ENCODE measurements at places on chromosomes 12 and 14.

DNA sequence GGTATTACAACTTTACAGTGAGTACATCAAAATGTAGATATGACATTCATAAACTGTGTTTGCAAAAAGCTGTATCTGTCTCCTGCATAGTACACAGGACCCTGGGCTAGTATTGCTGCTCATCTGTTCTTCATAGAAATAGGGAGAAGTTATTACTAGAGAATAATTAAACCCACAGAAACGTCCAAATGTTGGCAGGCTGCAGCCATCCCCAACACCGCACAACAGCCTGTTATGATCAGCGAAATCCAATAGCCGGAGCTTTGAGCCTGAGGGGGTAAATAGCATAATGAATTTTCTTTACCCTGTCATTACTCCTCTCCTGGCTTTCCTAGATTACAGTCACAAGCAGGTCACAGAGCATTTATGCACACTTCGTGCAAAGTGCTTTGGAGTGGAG lies 178.0 kb downstream of the DACT1 start:
- DNase-seq: no peak

- DNase-seq: no peak
These were observed 4.8 kb downstream of the ELK3 start for GRCh38 chr12:96198965-96199364.

- no peak for DNase-seq
These were observed 241.1 kb downstream of the SPTSSA start for GRCh38 chr14:34220921-34221320.

DNA sequence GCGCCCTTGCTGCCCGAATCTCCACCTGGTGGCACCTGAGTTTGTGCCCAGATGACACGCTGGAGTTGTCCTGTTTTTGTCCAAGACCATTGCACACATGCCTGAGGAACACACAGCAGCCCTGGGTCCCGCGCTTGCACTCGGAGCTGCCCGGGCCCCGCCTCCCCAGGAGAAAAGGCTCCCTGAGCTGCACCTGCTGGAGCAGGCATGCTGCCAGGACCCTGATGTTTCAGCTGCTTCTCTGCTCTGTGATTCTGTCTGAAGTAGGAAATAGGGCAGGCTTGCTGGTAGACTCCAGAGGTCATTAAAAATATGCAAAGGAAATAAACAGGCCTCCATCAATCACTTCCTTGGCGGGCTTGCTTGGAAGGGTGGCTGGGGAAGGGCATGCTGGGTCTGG lies 271.6 kb downstream of the CACNA1C start:
- no peak for DNase-seq

- DNase-seq: no peak
These were observed 2.1 kb downstream of the HELB start for GRCh38 chr12:66304296-66304900.

DNA sequence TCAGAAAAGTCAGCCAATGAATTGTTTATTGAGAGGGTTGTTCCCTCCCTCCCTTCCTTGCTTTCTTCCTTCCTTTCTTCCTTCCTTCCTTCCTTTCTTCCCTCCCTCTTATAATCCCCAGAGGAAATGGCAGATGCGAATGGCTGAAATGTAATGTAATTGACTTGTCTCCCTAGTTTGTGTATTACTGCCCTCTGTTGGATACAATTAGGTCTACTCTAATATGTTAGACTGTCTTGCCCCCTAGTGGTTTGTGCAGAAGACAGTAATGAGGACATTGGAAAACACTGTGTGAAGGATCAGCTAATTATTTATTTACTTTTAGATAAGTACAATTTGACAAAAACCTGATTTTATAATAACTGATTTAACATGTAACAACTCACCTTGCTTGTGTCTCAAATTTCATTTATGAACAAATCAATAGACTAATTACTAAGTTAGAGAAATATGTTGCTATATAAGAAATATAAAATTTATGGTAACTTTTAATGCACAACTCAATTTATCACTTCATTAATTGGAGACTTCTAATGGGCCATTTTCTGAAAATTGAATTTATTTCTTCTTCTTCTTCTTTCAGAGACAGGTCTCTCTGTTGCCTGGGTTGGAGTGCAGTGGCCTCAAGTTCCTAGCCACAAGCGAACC lies 229.8 kb upstream of the LRIG3 start:
- DNase-seq: peak; percentile 90

DNA sequence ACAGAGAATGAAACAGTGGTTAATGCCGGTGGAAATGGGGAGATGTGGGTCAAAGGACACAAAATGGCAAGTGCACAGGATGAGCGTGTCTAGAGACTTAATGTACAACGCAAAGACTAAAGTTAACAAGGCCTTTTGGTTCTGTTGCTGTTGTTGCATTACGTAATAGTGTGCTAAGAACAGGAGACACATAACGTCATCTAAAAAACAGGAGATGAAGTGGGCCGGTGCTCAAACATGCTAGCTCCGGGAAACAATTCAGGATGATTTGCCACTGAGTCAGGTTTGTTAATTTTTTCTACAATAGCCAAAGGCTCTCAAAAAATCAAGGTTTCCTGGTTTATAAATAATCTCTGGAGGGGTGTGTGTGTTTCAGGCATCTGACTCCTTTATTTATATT lies 55.5 kb downstream of the ETV6 start:
- no peak for DNase-seq

GRCh38 chr12:13745111-13745860 lies 236.1 kb downstream of the GRIN2B start:
- no peak for DNase-seq

DNA sequence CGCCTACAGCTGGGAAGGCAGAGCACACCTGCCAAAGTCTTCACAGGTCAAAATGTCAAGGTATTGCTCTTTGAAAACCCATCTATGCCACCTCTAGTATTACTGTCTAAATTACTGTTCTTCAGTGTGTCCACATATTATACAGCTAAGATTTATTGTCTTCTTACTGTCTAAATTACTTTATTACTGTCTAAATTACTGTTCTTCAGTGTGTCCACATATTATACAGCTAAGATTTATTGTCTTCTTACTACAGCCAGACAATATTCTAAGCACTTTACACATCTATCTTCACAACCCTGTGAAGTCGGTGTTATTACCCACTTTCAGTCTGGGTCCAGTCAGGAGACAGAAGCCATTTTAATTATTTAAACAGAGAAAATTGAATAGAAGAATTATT lies 173.9 kb downstream of the MYRFL start:
- DNase-seq: no peak

GRCh38 chr12:8780389-8780788 lies 42.0 kb upstream of the A2ML1 start:
- peak; percentile 8 for DNase-seq

DNA sequence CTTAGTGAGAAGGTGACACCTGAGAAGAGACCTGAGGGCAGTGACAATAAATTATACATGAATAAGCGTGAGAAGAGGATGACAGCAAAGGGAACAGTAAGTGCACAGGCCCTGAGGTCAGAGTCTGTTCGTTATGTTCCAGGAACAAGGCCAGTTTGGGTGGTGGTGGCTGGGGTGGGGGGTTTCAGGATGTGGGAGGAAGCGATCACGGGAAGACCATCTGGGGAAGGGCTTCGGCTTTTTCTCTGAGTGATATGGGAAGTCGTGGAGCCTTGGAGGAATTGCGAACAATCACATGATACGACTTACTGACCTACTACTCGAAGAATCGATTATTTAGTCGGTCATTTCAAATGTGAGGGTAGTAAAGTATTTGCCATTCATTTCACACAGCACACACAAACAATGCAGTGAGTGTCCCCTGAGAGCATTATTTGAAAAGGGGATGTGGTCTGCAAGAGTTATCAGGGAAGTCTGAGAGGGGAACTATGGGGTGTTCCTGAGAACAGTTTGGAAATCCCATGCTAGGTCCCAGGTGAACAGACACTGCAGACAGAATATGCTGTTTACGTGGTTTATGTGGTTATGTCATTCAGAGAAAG lies 94.7 kb downstream of the SLC38A1 start:
- DNase-seq: no peak
